Caki2 (cell line): ENCODE measurements at places on chromosomes 2 and 18. TPM values are rescaled to one million over a fixed set of nuclear protein-coding genes. Genes with fewer than 3 reads are reported as not detected.

GKN1 gene
- not detected in 2 replicates for total RNA-seq

DNA sequence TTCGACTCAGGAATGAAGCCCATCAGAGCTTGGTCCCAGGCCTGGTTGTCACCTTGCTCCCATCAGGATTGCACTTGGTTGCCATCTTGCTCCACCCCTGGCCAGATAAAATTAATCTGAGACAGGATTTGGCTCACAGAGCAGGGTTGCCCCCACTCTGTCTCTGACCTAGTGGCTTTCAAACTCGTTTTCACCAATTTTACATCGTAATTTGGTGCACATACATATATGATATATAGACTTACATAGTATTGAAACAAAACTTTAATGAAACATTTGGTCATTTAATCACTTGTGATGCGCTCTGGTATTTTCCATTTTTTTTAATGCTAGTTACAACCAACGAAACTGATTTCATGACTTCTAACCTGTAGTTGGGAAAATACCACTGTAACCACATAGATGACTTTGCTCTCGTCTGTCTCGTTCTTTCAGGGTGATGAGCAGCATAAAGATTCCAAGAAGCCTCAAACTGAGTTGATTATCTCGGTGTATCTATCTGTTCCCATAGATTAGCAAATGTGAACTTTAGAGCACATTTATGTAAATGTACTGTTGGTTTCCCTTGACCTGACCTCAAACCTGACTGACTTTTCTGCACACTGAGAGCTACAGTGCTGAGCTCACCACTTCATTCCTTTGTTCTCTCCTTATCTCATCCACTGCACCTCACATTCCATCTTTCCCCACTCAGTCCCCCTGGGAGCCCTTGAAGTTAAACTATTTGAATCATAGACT is 30.5 kb upstream of the PLB1 start:
- no peak for DNase-seq

BMP10 gene
- not detected in 2 replicates for total RNA-seq

- no peak for DNase-seq
Measured at GRCh38 chr18:9513971-9514512, 38.7 kb downstream of the RALBP1 start.

ZNF397 gene
- total RNA-seq, result 4.2 and 15.4 TPM in 2 replicates

DNA sequence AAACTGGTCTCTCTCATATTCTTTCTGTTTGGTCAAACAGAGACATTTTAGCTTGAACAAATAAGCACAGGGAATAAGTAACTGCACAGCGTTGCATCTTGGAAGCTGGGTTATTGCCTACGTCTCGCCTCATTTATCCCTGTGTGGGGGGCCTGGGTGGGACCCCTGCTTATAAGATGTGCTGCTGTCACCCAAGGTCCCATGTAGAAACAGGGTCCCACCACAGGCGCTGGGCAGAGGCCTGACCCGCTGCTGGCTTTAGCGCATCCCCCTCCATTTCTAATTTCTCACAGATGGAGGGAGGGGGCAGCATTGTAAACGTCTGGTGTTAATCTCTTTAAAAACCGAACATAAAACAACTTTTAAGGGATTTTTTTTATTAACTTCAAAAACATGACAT is 207.8 kb downstream of the HDAC4 start:
- DNase-seq, result no peak

DNA sequence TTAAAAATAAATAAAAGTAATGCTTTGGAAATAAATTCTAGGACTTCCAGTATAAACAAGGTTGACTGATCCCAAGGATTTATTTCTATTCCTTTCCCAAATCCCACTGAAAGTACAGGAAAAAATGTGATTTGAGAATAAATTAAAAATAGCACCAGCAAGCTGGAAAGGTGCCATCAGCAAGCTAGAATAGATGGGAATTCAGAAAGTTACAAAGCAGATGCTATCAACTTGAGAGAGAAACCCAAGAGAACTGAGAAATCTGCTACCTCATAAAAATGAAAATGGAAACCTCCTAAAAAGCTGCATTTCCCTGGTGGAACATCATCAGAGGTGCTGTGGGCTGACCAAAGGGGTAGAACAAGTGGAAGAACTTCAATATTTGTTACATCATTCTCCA is 148.6 kb upstream of the KCNJ3 start:
- DNase-seq, result no peak

CDK5R2 gene
- 0.78 TPM in 1 of 2 replicates, not detected in the other for total RNA-seq

- DNase-seq, result no peak
Measured at GRCh38 chr2:60515721-60516226, 37.7 kb downstream of the BCL11A start.

KIDINS220 gene
- 12.4 and 17.8 TPM in 2 replicates for total RNA-seq

NMUR1 gene
- total RNA-seq, result not detected in 2 replicates

SERPINB10 gene
- total RNA-seq, result not detected in 2 replicates

DNA sequence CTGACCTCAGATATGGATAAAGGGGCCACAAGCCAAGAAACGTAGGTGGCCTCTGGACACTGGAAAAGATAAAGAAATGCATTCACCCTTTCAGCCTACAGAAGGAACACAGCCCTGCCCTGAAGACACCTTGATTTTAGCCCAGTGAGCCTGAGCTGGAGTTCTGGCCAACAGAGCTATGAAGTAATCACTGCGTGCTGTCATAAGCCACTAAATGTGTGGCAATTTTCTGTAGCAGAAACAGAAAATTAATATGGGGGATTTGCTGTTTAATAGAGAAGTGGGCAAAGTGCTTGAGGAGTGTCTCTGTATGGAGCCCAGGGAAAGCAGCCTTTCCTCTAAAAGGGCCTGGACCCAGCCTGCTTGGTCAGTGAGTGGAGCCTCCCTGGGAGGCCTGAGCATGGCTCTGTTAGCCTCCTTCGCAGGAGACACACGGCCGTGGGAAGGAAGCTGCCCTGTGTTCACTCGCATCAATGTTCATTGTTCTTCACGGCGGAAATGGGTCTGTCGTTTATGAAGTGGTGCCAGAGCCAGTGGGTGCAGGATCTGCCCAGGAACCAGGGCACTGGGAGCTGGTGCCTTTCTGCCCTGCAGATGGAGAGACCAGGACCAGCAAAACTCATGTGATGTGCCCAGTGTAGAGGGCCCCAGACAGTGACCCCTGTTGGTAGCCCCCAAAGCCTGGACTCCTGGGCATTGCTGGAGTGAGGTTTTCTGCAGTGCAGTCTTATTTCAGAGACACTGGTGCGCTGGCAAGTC is 268.9 kb downstream of the NDUFA10 start:
- DNase-seq, result no peak

LAMA1 gene
- 23.4 and 38.2 TPM in 2 replicates for total RNA-seq

DNA sequence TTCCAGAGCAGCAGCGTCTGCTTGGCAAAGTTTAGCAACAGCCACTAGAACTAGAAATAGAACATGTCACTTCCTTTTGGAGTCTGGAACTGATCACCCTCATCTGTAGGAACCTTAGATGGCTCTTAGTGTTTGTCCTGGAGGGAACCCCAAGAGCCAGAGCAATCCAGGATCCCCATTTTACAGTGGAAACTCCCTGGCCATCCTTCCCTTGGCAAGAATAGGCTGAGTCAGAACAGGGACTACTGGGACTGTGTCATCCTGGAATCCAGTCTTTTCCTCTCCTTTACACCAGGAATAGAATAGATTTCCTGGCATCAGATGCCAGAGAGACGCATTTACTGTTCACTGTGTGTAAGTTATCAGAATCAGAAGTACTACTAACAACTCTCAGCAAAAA is 33.2 kb upstream of the GRHL1 start:
- no peak for DNase-seq

DNA sequence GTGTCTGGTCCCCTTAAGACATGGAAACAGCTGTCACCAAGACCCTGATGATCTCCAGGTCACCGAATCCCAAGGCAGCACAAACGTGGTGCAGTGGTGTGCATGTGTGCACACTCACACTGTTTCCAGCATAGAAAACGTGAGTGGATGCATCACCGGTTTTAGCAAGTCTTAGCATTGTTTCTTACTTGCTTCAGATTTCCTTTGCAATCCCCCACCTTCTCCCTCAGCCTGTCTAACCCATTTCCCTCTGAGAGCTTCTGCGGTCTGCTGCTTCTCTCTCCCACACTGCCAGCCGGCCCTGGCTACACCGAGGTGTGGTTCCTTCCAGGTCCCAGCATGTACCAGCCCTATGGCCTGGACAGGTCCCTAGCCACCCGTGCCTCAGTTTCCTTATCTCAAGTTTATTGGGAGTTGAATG is 343.4 kb upstream of the HS6ST1 start:
- no peak for DNase-seq

DNA sequence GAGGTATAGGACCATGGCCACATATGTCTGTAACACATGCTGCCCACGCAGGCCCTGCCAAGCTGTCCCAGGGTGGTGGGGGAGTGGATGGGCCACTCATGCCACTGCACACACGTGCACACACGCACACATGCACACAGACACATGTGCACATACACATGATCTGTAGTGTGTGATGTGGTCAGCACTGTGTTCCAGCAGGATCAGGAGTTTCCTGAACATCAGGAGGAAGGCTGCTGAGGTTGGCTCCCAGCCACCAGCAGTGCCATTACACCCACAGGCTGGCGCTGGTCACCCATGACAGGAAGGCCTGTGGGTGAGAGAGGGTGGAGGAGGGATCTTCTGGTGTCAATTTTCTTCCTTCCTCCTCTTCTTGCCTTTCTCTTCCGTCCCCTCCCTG is 44.7 kb downstream of the POMC start:
- DNase-seq, result no peak

DNA sequence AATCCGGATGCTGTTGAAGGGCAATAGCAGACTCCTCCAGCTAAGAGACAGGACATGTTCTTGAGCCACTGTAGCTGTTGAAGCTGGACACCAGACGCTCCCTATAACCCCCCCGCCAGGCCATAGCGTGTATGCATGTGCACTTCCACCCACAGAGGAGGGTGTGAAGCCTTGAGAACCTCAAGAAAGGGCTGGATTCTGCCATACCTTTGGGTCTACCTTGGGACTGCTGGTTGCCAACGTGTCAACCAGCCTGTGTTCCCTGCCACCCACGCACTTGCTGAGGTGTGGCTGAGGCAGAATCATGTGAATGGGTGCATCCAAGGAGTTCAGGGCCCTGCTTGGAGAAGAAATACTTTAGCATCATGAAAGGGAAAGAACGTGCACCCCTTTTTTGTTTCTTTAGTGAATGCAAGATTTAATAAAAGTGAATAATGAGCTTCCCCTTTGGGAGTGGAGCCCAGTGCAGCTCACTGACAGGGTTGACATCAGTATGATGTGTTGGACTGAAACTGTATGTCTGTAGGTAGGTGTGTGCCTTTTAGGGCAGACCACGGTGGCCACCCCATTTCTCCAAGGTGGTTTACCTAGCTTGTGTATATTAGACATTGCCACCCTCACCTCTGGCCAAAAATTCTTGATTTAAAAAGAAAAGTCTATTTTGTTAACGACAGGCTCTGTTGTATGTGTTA is 198.3 kb downstream of the MGAT5 start:
- DNase-seq, result no peak

CXCR1 gene
- not detected in 2 replicates for total RNA-seq

- no peak for DNase-seq
Measured at GRCh38 chr2:218032336-218033171, 29.8 kb upstream of the TNS1 start.

CKAP2L gene
- total RNA-seq, result 14.0 and 15.3 TPM in 2 replicates

VWC2L gene
- not detected in 2 replicates for total RNA-seq

FN1 gene
- 3,498 and 3,981 TPM in 2 replicates for total RNA-seq

DNA sequence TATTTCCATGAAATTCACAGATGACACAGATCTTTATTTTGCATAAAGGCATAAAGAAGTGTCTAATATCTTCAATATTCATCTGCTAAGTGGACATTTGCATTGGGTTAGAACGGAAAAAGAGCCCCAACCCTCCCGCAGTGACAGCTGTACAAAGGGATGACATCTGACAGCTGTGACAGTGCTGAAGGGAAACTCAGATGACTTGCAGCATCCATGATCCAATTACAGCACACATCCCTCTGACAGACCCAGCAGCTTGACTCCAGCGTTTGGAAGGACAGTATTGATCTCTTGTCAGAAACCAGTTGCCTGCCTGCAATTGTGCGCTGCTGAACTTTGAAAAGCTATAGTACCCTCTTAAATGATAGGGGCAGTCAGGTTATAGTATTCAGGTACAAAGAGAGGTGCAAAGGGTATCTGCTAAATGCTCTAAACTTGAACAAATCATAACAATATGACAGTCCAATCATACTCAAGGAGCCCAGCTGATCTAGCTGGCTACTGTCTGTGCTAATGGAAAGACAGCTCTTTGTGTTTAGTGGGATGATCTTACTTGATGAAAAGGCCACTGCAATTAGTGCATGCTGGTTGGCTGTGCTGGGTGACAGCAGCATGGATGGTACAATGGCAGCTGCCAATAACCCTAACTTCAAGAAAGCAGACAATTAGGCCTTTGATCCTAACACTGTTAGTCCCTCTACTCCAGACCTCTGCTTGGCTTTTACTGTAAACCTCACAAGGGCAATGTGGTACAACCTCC is 599.2 kb downstream of the NR4A2 start:
- no peak for DNase-seq

DNA sequence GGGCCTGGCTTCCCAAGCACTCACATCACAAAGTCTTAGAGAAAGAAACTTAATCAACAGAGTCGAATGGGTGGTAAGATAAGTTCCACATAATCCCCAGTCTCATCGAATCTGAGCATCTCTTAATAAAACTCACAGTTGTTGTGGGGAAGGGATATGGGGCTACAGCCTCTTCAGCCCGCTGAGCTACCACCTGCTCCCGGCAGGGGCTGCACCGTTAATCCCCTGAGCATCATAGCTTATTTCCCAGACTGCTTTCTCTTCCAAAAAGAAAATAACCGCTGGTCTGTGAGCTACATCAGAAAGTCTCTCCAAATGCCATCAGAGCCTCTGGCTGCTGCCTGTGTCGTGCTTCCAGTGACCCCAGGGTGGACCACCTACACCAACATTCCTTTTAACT is 139.4 kb upstream of the CELF4 start:
- no peak for DNase-seq

GRCh38 chr2:33129263-33130053 is 182.7 kb downstream of the LTBP1 start:
- DNase-seq, result no peak

REG1A gene
- total RNA-seq, result not detected in 2 replicates

ANKRD30BL gene
- total RNA-seq, result not detected in 2 replicates

DNA sequence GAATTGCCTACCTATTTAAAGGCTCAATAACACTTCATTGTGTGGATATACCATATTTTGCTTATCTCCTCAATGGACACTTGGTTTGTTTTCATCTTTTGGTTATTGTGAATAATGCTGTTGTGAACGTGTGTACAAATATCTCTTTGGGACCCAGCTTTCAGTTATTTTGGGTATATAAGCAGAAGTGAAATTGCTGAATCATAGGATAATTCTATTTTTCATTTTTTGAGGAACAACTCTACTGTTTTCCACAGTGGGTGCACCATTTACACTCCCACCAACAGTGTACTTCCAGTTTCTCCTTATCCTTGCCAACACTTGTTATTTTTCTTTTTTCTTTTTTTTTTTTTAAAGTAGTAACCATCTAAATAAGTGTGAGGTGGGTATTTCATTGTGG is 29.0 kb downstream of the PTPN4 start:
- no peak for DNase-seq
